ENCODE measurements at places on chromosomes 13 and 19.

DNA sequence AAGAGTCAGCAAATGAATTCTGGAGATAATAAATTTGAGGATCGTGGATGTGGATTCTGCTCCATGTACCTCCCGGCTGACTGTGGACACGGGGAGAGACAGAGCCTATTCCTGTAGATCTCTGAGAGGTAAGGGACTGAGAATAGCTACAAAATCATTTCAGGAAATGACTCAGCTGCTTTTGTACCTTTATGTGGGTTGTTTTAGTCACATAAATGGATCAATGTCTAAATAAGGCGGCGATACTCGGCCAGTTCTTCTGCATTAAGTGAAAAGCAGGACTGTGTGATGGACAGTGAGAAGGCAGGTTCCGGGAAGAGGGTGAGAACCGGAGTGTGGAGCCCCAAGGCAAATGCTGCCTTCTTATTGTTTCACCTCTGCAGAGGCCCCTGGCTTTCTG lies 128.1 kb downstream of the EFNB2 start:
- no peak for DNase-seq

DNA sequence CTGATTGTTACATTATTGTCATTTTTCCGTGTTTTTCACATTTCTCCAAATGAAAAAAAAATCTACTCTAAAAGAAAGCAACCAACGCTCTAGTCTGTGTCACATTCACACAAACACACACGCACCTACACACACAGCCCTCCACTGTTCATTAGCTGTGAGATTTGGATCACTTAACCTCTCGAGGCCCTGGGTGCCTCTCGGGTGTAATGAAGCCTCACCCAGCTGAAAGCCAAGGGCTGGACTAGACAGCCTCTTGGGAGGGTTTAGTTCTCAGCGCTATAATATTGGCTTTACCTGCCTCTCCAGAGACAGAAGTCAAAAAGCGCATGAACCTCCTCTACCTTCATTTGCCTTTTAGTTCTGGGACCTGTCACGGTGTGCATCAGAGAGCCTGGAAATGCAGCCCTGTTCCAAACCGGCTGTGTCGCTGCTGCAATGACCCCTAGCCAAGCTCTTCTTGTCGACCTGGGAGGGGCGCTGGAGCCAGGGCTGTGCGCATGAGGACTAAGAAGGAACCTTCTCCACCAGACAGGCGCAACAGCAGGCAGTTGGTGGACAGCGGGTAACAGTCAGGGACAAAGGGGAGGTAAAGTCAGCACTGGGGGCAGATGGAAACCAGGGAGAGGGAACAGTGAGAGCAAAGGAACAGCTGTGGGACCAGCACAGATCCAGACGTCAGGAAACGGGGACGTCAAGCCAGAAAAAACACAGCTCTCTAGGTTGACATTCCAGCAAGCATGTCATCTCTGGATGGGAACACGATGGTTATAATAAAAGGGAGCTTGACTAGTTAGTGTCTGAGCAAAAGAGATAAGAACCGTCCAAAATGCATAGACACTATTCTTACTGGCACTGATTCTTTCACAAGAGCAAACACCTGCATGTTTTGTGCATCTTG lies 375.9 kb downstream of the EFNB2 start:
- no peak for DNase-seq

DNA sequence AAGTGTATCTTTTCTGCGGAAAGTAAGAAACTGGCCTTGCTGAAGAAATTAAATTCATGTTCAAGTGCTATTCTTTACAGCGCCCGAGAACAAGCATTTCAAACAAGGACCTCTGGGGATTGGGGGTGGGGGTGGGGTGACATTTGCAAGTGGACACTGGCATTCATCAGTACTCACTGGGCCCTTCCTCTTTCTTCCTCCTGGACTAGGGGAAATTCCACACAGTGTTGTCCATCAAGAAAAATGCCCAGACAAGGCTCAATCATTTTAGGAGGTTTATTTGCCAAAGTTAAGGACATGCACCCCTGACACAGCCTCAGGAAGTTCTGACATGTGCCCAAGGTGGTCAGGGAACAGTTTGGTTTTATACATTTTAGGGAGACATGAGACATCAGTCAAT lies 22.9 kb upstream of the OR10H1 start:
- DNase-seq = no peak

GRCh38 chr13:90623318-90624011 lies 724.0 kb upstream of the MIR17HG start:
- no peak for DNase-seq

- DNase-seq = no peak
Observed at GRCh38 chr19:56084835-56085536, 36.1 kb downstream of the ZNF787 start.

- no peak for DNase-seq
Observed at GRCh38 chr13:94291631-94292322, 187.7 kb downstream of the DCT start.

DNA sequence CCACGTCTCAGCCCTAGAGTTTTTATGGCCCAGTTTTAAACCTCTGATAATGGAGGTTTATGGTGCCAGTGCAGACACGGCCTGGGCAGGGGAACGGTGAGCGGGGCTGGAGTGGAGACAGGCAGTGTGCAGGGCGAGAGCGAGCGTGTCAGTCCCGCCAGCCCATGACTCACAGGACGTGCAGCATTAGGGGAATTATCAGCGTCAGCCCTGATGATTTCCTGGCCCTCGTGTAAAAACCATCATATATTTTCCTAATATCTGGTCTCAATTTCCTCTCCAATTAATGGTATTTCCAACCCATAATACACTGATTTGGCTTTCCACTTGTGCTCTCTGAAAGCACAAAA lies 104.6 kb upstream of the VSTM2B start:
- no peak for DNase-seq

- peak; percentile 62 for DNase-seq
Observed at GRCh38 chr19:21483589-21484170, 21.7 kb upstream of the ZNF429 start.

DNA sequence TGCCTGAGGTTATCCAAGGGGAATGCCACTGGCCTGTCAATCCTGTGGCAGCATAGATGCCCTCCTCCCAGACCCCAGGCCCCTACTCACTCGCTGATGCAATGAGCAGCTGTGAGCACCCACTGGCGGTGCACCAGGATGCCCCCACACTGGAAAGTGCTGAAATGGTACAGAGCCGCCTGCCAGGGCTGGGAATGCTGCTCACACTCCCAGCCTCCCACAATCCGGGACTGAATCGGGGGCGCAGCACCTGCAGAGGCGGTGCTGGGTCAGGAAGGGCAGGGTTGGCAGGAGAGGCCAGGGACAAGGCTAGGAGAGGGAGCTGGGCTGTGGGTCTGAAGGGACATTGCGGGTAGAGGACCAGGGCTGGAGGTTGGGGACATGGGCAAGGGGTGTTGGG lies 2.0 kb downstream of the KLK1 start:
- DNase-seq = no peak

GRCh38 chr19:42422901-42423461 lies 4.2 kb downstream of the LIPE start:
- DNase-seq = no peak

DNA sequence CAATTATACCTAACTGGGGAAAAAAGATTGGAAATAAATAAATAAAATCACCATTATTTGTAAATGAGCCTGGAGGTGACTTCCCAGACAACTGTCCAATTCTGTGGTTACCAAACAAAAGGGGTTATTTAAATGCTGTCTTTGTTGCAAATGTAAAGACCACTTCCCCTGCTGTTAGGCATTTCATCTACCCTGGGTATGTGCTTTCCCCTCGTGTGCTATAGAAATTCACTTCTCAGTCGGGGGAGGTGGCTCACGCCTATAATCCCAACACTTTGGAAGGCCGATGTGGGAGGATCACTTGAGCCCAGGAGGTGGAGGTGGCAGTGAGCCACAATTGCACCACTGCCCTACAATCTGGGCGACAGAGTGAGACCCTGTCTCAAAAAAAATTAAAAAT lies 101.9 kb upstream of the AKAP11 start:
- DNase-seq = no peak

DNA sequence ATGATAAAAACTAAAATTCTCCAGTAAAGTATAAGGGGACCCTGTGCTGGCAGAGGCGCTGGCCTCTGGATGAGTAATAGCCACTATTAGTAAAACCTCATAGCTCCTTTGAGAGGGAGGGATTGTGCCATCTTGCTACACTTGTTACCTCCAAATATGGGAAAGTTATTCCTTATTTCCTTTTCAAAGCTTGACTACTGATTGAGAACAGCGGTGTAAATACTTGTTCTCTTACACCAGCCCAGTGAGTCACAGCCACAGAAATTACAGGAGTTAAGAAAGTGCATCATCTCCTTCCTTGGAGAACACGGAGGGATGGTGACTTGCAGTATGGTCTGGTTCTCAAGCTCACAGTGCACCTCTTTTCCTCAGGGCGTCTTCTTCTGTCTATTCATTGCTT lies 379.0 kb downstream of the EFNB2 start:
- DNase-seq = no peak

DNA sequence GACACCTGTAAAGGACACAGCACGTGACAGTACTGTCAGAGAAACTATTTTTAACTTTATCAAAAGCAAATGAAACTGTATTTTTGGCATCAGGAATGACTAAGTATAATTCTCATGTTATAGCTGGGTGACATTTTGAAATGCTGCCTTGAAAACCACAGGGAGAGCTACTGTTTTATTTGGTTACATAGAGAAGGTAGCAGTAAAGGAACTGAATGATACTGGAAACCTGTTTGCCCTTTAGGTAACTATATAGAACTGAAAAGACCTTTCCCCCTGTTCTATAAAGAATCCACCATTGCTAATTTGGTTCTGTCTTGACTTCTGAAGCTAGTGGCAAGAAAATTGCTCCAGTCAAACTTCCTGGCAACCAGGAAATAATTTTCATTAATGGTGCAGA lies 39.1 kb downstream of the MIPEP start:
- DNase-seq = no peak

- no peak for DNase-seq
Observed at GRCh38 chr19:51781999-51782398, 13.0 kb upstream of the FPR3 start.

GRCh38 chr19:1123381-1123780 lies 19.6 kb downstream of the GPX4 start:
- no peak for DNase-seq

DNA sequence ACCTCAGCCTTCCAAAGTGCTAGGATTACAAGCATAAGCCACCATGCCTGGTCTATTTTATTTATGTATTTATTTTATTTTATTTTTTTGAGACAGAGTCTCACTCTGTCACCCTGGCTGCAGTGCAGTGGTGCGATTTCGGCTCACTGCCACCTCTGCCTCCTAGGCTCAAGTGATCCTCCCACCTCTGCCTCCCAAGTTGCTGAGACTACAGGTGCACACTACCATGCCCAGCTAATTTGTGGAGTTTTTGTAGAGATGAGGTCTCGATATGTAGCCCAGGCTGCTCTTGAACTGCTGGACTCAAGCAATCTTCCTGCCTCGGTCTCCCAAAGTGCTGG lies 10.3 kb upstream of the ADGRE5 start:
- DNase-seq = no peak

GRCh38 chr19:55443045-55443823 lies at the start of gene SHISA7:
Gene SHISA7, minus strand, starts transcription at chr19:55443300. Its CDS starts 437 bp downstream, at chr19:55442863.
- DNase-seq = no peak

- no peak for DNase-seq
Observed at GRCh38 chr13:79360095-79360494, 46.0 kb downstream of the RBM26 start.

DNA sequence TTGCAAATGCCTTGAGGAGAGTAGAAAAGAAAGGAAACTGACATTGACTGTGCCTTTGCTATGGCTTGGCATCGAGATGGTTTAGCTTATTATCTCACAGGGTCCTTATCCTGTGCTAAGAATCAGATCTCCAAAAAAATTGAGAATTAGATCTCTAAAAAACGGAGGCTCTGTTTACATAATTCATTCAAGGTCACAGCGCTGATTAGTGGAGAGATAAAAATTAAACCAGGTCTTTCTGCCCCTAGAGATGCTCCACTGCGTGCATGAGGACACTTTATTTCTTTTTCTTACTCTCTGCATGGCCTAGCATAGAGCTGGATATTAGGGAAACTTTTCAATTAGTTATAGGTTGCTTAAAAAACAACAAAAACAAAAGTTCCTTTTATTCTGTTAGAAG lies 17.3 kb downstream of the LRCH1 start:
- no peak for DNase-seq

DNA sequence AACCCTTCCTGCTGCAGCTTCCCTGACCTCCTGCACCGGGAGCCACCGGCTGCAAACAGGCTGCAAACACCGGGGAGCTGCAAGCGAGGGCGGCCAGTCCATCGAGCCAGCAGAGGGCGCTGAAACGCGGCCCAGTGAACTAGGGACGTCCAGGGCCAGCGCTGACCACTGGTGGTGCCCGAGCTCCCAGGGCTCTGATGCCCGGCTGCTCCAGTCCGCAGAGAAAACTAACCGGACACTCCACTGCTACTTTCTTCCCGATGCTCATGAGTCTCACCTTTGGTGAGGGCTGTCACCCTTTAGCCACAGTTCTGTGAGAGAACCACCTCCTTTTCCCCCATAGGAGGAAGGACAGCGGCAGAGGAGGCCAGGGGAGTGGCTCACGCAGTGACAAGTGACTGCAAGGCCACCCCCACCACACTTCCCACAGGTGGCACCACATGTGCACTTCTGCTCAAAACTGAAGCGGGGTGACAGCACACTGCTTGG lies 82.8 kb upstream of the MTIF3 start:
- DNase-seq = peak; percentile 82

GRCh38 chr19:18697680-18698079 lies 14.2 kb downstream of the CRTC1 start:
- DNase-seq = no peak

GRCh38 chr13:100520936-100521850 lies 67.4 kb downstream of the GGACT start:
- no peak for DNase-seq

DNA sequence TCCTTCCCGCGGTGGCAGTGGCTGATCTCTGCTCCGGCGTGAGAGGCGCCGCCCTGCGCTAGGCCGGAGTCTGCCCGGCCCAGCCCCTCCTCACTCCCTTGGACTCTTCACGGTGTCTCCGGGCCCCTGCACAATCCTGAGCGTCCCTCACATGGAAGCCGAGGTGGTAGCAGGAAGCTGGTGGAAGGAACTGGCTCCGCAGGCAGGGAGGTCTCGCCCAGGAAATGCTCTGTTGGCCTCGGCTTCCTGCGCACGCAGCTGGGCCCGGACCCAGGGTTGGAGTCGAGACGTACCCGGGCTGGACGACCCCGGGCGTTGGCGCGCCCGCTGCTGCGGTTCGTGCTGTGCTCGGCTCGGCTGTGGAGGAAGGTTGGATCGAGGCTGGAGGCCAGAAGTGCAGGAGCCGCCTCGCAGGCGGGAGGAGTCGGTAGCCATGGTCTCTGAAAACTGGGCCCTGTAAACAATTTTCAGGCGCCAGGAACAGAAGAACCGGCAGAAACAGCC lies 46.3 kb downstream of the ZNF724 start:
- peak; percentile 35 for DNase-seq

Data from ovary (tissue), 10 donors.